Prostate gland (tissue), 2 donors: ENCODE measurements at places on chromosomes 5 and 9. TPM values are rescaled to one million over a fixed set of nuclear protein-coding genes. Genes with fewer than 3 reads are reported as not detected.

GRCh38 chr9:33908114-33908513 is 91.2 kb downstream of the UBE2R2 start:
- H3K36me3 ChIP-seq: no peaks in the 10 kb centered on the region
- no peaks in the 10 kb centered on the region for H3K27me3 ChIP-seq
- H3K4me3 ChIP-seq: no peak overlapping the region
- H3K4me1 ChIP-seq: no peaks in the 10 kb centered on the region
- no peak overlapping the region for H3K27ac ChIP-seq
- no peak for DNase-seq

DNA sequence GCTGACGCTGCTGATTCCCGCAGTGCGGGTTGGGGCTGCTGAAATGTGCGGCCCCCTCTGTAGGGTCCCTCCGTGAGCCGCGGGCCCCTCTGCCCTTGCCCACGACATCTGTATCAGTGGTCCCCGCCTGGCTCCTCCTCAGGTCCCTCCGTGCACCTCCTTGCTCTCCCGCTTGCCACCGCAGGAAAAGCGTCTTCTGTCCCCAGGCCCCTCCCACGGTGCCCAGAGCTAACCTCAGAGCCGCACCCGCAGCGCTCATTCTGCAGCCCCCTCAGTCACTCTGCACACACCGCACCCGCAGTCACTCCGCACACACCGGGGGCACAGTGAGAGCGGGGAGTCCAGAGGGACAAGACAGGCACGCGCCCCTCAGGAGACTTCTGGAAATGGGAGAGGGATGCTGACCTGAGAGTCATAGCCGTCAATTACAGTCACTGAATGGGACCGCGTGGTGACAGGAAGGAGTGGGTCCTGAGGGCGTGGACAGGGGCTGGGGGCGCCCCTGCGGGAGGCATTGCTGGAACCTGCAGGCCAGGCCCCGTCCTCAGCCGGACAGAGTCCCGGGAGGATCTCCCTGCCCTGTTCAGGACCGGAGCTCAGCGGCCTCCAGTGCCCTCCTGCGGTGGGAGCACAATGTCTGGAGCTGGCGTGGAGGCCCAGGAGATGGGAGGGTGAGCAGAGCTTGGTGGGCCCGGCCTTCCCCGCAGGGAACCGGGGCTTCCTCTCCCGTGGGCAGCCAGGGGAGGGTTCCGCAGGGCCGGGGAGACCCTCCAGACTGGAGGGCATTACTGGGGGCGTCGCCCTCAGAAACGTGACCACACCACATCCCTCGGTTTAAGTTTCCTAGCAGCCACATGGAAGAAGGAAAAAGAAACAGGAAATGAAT is 66.1 kb upstream of the CTSL start:
- no peak for DNase-seq
- no peak overlapping the region for H3K27ac ChIP-seq
- H3K4me1 ChIP-seq: no peaks in the 10 kb centered on the region

- no peak overlapping the region for H3K4me3 ChIP-seq
- peaks cover 5% of the 10 kb centered on the region for H3K4me1 ChIP-seq
- H3K36me3 ChIP-seq: no peaks in the 10 kb centered on the region
- no peak overlapping the region for H3K27ac ChIP-seq
Observed at GRCh38 chr5:145830594-145830993, 4.5 kb downstream of the PRELID2 start.

DNA sequence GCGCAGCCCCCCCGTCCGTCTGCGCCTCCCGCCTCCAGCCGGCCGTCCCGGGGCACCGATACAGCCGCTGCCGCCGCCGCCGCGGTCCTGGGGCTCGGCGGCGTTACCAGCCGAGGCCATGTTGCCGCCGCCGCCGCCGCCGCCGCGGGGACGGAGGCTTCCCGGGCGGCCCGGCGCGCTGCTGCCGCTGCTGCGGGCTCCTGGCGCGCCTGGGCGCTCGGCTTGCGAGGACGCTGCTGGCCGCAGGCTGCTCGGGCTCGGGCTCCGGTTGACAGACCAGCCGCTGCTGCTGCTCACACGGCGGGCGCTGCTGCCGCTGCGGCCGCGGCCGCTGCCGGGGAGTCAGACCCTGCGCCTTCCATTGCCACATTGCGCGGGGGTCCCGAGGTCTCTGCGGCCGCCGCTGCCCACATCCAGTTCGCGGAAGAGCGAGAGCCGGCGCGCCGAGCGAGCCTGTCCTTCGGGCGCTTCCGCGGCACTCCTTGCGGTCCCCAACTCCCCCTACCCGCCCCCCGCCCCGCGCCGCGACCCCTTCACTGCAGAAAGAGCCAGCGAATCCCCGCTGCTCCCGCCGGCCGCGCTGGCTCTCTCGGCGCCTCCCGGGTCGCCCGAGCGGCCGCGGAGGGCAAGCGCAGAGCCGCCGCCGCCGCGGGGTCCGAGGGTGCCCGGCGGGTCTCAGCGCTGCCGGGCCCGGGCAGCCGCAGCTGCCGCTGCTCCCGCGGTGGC is 8.4 kb downstream of the PTCH1 start:
- H3K27ac ChIP-seq: peak overlapping the region; percentile 94
- H3K4me1 ChIP-seq: peaks cover 5% of the 10 kb centered on the region
- no peak for DNase-seq
- H3K27me3 ChIP-seq: no peaks in the 10 kb centered on the region

GRCh38 chr5:11734369-11734768 is 169.9 kb downstream of the CTNND2 start:
- no peak for DNase-seq
- no peaks in the 10 kb centered on the region for H3K4me1 ChIP-seq
- H3K27me3 ChIP-seq: no peaks in the 10 kb centered on the region
- no peak overlapping the region for H3K27ac ChIP-seq
- no peak overlapping the region for H3K4me3 ChIP-seq
- H3K36me3 ChIP-seq: no peaks in the 10 kb centered on the region

- no peaks in the 10 kb centered on the region for H3K4me1 ChIP-seq
- H3K27ac ChIP-seq: peak overlapping the region; percentile 78
- H3K4me3 ChIP-seq: peak overlapping the region; percentile 85
- no peak for DNase-seq
- no peaks in the 10 kb centered on the region for H3K27me3 ChIP-seq
- no peaks in the 10 kb centered on the region for H3K36me3 ChIP-seq
Observed at GRCh38 chr9:96382839-96383164, 709 bp downstream of the SLC35D2 start.

- H3K4me3 ChIP-seq: no peak overlapping the region
- H3K27me3 ChIP-seq: no peaks in the 10 kb centered on the region
- no peaks in the 10 kb centered on the region for H3K4me1 ChIP-seq
- no peak overlapping the region for H3K27ac ChIP-seq
Observed at GRCh38 chr9:99411479-99412115, 189.5 kb downstream of the SEC61B start.

GRCh38 chr9:88663771-88664419 is 128.9 kb downstream of the NXNL2 start:
- no peaks in the 10 kb centered on the region for H3K4me1 ChIP-seq
- no peak overlapping the region for H3K27ac ChIP-seq
- H3K27me3 ChIP-seq: no peaks in the 10 kb centered on the region
- no peak overlapping the region for H3K4me3 ChIP-seq
- DNase-seq: no peak
- no peaks in the 10 kb centered on the region for H3K36me3 ChIP-seq

DNA sequence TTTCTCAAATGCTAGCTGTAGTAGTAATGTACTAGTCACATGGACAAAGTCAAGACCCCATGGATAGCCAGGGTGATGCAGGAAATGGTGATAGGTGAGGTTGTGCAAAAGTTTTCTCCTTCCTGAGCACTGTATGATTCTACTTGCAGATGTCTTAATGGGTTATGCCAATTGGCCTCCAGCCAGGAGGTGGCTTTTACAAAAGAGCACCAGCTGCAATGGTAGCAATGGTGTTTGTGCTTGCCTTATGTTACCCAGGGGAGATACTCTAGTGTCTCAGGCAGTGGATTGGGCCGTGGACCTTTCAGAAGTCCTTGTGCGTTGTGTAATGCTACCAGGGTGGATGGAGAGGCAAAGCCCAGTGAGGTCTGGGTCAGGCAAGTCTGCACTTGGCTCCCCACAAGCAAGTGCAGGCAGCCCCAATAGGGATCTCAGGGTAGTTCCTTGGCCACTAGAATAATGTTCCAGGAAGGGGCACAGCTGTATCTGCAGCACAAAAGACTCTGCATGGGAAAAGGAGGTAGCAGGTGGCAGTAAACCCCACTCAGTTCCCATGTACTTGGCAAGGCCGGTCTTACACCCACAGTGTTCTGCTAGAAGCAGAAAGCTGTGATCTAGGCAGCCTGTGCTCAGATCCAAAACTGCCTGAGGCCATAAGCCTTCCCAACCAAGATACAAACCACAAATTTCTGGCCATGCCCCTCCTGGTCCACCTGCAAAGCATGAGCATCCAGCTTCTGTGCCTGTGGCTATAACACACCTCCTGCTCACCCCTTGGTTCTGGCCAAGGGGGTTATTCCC is 46.4 kb upstream of the EDIL3 start:
- no peaks in the 10 kb centered on the region for H3K36me3 ChIP-seq
- no peak overlapping the region for H3K4me3 ChIP-seq
- DNase-seq: no peak

- no peaks in the 10 kb centered on the region for H3K36me3 ChIP-seq
- H3K27ac ChIP-seq: no peak overlapping the region
- no peaks in the 10 kb centered on the region for H3K4me1 ChIP-seq
- no peak overlapping the region for H3K4me3 ChIP-seq
- no peak for DNase-seq
Observed at GRCh38 chr5:58211441-58211840, 248.4 kb downstream of the PLK2 start.

- H3K27ac ChIP-seq: no peak overlapping the region
- no peak for DNase-seq
- H3K27me3 ChIP-seq: no peaks in the 10 kb centered on the region
- H3K36me3 ChIP-seq: no peaks in the 10 kb centered on the region
- H3K4me1 ChIP-seq: no peaks in the 10 kb centered on the region
Observed at GRCh38 chr5:61821561-61821960, 484.4 kb upstream of the KIF2A start.

Gene PFN3
- total RNA-seq: not detected

Gene CBY3
- 5.0 TPM for total RNA-seq

Gene LTC4S
- total RNA-seq: 7.8 TPM

Gene GPRIN1
- total RNA-seq: 6.6 TPM

Gene PAXX
- 71.8 TPM for total RNA-seq

Gene LCN9
- total RNA-seq: not detected

Gene MCTP1
- total RNA-seq: 3.3 TPM

Gene SERF1A
- 11.1 TPM for total RNA-seq

Gene AGXT2
- total RNA-seq: not detected
